ENCODE measurements at places on chromosomes 7 and 10.

DNA sequence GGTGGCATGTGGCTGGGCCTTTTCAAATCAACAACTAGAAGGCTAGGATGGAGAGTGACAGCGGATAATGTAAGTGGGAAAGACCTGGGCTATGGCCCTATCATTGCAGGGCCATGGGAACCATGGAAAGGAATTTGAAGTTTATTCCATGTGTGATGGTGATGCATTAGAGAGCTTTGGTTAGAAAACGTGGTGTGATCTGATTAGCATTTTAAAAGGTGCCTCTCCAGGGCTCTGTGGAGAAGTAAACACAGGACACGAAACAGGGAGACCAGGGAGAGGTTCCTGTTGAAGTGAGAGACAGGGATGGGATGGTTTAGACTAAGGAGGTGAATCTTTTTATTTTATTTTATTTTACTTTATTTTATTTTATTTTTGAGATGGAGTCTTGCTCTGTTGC lies 749.5 kb downstream of the GATA3 start:
- no peak for DNase-seq

DNA sequence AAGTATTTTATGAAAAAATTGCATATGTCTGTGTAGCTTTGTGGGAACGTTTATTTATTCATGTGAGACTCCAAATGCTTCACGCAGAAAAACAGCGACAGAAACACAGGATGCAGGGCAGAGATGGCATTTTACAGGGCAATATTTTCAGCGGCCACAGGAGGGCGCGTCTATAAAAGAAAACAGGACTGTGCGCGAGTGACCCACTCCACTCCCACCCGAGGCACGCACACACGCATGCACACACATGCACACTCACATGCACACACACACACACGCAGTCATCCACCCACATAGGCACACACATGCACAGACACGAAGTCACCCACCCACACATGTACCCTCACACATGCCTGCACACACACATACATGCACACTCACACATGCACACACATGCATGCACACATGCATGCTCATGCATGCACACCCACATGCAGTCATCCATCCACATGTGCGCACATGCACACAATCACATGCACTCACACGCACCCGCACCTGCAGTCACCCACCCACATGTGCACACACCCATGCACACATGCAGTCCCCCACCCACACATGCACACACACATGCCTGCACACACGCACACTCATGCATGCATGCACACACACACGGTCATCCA lies 96.3 kb downstream of the DNAJB6 start:
- peak; percentile 56 for DNase-seq

DNA sequence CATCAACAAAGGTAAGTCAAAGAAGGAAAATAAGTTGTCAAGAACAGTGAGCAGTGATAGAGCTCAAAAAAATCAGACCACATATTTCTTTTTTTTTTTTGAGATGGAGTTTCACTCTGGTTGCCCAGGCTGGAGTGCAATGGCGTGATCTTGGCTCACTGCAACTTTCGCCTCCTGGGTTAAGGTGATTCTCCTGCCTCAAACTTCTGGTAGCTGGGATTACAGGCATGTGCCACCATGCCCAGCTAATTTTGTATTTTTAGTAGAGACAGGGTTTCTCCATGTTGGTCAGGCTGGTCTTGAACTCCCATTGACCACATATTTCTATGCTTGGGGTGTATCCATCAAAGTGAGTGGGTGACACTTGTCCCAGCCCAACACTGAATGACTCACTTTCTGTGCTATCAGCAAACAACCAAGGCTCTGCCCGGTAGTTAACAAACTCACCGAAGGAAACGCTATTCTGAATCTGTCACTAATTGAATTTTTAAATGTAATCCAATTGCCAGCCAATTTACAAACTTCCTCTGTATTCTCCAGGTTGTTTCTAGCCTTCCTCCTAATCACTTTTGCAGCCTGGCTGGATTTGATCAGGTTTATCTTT lies 19.6 kb upstream of the SMNDC1 start:
- no peak for DNase-seq

DNA sequence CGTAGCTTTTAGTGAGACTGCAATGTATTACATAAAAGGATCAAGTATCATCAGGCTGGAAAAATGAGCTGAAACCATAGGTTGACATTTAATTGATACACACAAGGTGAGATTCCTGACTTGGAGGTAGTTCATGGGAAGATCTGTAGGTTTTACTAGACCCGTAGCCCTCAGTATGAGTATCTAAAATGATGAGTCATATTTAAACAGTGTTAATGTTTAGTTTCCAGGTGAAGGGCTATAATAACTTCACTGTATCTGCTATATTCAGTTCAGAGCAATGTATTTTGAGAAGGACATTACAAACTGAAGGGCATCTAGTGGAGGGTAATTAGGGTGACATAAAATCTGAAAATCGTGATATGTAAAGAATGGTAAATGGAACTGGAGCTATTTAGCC lies 35.0 kb downstream of the ENTPD1 start:
- no peak for DNase-seq

- DNase-seq: peak; percentile 25
These were observed 21.7 kb upstream of the SMO start for GRCh38 chr7:129166745-129167144.

DNA sequence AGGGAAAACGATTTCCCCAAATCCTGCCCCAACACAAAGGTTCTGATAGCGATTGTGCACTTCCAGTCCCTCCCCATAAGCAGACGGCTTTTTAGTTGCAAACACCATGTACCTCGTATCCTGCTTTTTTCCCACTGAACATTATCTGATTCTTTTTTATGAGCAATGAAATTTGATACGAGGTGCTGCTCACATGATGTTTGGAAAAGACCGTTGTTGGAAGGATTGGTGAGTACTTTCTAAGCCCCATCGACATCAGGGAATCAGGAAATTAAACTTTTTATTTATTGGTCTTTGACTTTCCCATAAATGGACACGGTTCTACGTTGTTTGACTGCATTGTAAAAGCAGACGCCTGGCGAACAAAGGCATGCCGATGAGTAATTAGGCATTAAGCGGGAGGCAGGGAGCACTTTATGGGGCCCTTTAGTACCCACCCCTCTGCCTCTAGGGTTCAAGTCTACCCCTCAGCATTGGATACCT lies 49.4 kb downstream of the TEX36 start:
- no peak for DNase-seq

DNA sequence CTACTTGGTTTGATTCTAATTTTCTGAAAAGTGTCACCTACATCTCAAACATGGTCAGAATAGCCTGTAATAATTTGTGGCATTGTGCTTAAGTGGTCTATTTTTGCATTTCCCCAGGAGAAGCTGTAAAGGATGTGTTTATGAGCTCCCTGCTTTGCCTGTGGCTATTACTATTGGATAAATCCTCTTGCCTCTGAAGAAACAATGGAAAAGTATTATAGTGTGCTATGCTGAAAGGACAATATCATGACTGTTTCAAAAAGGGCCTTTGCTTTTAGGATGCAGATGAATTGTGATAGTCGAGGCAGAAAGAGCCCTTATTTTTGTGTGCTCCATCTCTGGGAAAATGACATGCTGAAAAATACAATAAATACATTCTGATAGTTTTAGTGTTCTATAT lies 94.1 kb upstream of the ARMC3 start:
- no peak for DNase-seq

GRCh38 chr10:102003541-102003940 lies 52.4 kb downstream of the ARMH3 start:
- DNase-seq: no peak

GRCh38 chr10:101816376-101816775 lies 1.9 kb downstream of the OGA start:
- no peak for DNase-seq

DNA sequence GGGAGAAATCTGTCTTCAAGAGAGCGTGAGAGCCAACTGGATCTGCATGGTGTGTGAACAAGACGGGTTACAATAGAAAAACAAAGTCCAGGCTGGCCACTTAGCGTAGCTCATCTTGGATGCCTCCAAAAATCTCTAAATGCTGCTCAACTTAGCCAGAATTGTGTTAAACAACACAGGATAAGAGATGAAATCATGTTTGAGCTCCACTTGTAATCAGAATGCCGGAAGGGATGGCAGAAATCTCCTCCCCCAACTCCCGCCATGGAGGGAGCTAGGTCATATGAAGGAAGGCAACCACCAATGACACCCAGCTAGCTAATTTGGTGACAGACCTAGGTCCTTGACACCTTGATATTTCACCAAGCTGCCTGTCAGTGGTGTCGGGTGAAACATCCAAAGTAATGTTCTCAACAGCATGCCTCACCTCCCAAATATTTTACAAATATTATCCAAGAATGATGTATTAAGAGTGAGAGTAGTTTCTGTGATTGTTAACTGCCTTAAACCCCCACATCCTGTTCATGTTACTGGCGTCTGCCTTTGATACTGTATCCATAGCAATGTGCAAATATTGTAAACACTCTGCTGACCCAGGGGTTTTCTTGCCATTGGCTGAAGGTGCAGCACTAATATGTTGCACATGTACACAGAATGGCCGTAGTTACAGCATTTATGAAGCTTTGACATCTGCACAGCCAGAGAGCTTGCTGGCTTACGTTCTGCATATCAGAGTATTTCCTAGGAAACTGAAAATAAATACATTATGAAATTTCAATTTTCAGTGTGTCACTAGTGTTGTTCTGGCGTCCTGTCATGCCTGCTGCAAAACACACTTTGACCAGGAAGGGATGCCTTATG lies 25.8 kb downstream of the TMEM254 start:
- DNase-seq: peak; percentile 81

DNA sequence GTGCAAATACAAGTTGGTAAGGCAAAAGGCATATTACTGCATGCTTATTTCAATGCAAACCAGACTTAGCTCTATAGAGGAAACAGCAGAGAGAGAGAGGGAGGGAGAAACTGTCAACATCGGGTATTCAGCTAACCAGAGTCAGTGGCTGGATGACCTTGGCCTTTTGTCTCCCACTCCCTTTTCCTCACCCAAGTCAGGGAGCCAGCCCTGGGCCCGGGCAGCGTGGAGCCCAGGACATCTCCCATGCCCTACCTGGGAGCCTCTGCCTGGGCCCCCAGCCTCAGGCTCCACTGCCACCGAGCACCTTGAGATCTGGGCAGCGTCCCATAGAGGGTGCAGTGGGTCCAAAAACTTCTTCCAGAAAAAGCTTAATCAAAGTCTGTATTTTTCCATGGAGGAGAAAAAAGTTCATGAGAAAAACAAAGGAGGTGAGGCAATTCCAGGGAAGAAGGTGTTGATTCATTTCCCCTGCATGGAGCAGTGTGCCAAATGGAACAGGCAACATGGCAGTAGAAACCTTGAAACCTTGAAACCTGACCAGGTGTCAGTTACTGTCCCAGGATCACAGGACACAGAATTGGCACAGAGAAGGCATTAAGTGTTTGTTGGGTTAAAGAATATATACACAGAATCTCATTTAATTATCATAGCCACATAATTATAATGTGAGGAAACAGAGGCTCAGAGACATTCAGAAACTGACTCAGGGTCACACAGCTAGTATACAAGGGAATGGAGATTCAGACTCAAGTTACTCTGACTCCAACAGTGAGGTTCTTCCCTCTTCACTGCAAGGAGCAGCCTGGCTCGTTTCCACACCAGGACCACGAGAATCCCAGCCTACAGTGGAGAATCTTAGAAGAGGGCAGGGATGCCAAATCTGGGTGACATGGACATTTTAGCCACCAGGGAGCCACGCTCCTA lies 5.8 kb upstream of the NCOA4 start:
- DNase-seq: no peak

- no peak for DNase-seq
These were observed 167.5 kb downstream of the ITGB1 start for GRCh38 chr10:32790483-32790882.

GRCh38 chr7:44224974-44225565 lies 24.3 kb downstream of the YKT6 start:
- DNase-seq: no peak

DNA sequence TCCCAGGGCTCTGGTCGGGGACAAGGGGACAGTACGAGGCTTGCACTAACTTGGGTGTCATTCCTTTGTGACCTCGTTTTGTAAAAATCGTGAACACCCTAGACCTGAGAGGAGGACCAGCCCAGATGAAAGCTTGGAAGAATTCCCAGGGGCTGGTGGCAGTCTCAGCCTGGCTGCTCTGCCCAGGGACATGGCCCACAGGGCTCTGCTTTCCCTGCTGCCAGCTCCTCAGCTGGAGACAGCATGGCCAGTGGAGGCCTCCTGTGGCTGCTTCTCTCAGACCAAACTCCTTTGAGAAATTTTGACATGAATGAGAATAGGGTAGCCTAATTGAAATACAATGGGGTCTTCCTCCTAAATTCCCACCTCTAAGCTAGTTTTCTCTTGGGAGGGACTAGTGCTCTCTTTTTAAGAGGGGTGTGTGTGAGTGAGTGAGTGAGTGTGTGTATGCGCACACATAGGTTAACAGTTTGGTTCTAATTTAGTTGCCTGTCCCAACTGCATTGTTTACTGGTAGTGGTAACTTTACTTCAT lies 140.3 kb upstream of the EFCAB10 start:
- no peak for DNase-seq

- no peak for DNase-seq
These were observed 78.0 kb downstream of the GOLGA7B start for GRCh38 chr10:97927622-97928021.

- DNase-seq: no peak
These were observed 65.0 kb downstream of the FRMD4A start for GRCh38 chr10:14265709-14266108.

DNA sequence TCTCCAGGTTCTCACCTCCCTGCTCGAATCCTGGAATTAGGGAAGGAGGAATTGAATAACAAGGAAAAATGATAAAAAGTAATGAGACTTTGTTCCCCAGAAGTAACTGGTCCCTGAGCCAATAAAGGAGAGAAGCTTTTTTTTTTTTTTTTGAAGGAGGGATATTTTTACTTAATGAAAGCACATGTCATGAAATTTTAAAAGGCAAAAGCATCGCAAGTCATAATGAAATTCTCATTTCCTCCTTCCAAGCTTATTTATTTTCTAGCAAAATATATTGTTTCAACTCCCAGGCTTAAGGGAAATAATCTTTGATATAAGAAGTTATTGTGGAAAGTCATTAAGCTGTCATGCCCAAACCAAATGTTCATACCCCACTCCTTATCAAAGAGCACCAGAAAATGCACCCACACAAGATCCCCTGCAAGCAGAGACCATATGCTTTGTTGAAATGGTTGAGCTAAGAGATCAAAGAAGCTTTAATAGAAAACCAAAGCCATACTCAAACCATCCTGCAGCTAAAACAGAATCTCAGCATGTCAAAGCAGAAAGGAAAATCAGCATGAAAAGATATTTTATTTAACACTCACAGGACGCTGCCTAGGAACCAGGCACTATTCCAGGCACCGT lies 16.7 kb upstream of the ABCC2 start:
- no peak for DNase-seq

DNA sequence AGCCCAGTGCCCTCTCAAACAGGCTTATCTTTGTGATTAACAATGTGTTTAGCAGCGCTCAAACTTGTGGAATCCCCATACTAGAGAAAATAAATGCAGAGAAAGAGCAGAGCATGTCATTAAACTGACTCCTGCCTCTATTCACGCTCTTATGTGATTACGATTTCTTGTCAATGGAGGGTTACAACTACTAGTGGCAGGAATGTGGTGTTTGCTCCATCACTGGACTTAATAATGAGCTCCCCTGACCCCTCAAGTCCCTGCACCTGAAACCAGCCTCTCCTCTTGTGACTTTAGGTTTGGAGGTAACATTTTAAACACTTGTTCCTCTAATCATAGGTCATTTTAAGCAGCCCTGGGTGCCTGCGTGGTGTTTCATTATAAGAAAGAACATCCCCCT lies 121.9 kb downstream of the PLPP4 start:
- DNase-seq: no peak

Data from right forelimb (tissue), 1 donor.